T-helper 2 cell (primary cell): ENCODE measurements at places on chromosomes 3 and 15.

DNA sequence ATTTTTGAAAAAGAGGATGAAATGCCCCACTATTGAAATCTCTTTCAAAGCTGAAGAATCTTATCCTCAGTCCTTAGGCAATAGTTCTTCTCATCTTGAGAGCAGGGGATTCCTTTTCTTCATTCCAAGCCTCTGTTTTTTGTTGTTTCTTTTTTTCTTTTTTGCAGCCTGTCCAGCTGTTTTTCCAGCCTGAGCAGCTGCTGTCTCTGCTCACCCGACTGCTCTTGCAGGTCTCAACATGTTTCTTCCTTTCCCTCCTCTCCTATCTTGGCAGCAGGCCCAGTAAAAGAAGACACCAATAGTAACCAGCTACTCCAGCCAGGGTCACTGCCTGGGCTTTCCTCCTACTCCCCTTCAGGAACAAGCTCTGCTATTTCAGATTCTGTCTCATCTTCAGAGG lies 23.8 kb downstream of the MEX3B start:
- no peak for DNase-seq

DNA sequence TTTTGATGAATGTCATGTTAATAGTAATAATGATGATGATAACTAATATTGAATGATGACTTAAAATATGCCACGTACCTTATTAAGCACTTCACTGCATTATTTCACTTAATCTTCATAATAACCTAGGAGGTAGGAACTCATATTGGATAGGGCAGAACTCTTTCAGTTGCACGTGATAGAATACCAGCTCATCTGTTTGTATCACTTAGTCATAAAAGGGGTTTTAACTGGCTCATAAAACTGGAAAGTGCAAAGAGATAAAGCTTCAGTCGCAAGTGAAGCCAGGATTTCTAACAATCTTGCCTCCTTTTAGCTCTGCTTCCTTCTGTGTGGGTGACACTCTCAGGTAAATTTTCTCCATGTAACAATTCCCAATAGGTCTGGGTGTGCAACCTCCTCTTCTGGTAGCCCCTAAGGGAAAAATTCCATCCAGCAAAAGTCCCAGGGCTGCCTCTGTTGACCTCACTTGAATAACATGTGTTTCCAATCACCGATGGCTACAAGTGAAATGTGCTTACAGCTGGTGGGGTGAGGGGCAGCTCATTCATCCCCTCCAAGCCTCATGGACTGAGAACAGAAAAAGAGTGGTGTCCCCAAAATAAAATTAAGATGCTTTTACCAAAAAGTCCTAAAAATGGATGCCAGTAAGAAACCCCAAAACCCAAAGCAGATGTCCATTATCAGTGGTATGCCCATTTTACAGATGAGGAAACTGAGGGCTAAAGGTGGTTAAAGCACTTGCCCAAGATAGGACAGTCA lies 9.3 kb downstream of the GXYLT2 start:
- no peak for DNase-seq

- DNase-seq: no peak
These were observed 151.6 kb downstream of the TMCO5A start for GRCh38 chr15:38085931-38086568.

- DNase-seq: no peak
These were observed 424.3 kb upstream of the TPRG1 start for GRCh38 chr3:188747489-188747888.

- no peak for DNase-seq
These were observed 278.3 kb upstream of the WNT5A start for GRCh38 chr3:55765398-55765797.

- DNase-seq: no peak
These were observed 169.9 kb downstream of the MECOM start for GRCh38 chr3:169493521-169494141.

DNA sequence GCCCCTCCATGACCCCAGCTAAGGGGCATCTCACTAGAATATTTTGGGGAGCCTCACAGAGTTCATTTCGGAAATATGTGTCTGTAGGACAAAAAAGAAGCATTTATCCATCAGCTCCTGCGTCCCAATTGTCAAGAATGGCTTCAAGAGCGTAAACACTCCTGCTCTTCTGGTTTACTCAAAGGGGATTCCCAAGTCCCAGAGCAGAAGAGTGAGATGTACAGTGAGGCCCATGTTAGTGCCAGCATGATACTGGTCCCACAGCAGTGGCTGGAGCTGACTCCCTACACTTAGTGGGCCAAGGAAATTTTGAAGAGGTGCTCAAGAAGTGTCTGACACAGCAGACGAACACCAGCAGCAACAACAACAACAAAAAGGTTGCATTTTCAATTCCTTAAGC lies 34.9 kb upstream of the ARL8B start:
- no peak for DNase-seq

DNA sequence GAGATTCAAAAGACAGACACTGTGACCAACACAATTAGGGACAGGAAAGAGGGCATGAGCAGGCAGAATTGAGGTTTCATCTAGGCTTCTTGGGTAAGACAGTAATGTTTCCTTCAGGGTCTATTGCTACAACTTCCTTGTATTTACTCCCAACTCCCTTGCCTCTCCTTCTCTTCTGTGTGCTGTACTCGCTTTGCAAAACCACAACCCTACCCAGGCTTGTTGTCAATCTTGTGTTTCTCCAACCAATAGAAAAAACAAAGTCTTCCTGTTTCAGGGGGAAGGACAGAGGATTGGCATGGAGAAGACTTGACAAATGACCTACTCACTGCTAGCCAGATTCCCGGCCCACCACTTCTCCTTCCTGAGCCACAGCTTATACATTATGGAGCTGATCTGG lies 36.3 kb upstream of the MASP1 start:
- no peak for DNase-seq

- DNase-seq: no peak
These were observed 107.0 kb upstream of the SPRED1 start for GRCh38 chr15:38145651-38146111.

- no peak for DNase-seq
These were observed 642.7 kb upstream of the AGTR1 start for GRCh38 chr3:148054999-148055398.

- no peak for DNase-seq
These were observed 1.8 kb upstream of the CTDSPL start for GRCh38 chr3:37859908-37860199.

DNA sequence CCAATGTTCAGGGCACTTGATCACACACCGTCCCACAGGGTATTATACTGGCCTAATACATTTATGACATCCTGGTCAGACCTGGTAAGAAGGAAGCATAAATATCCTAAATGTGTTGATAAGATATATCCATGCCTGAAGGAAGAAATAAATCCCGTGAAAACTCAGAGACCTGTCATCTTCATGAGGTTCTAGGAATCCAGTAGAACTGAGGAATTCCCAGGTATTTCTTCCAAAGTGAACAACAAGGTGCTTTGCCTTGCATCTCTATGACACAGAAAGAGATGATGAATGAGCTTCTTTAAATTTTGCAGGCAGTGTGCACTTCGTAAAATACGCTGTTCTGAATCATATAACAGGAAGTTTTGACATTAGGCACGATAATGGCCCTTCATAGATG lies 78.1 kb upstream of the VGLL3 start:
- DNase-seq: no peak

DNA sequence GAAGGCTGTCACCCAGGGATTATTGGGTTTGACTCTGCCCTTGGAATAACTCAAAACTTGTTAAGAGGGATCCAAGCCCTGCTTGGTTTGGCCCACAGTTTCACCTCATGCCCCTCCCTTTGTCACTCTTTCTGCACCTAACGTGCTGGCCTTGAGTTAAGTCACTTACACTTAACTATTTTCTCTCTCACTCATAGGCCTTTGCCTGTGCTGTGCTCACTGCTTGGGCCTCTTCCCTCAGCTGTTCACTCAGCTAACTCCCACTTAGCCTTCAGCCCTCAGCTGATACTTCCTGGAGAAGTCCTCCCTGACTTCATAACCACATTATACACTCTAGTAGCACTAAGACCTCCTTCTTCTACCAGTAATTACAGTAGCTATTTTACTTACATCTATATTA lies 133.3 kb downstream of the CMSS1 start:
- DNase-seq: no peak

DNA sequence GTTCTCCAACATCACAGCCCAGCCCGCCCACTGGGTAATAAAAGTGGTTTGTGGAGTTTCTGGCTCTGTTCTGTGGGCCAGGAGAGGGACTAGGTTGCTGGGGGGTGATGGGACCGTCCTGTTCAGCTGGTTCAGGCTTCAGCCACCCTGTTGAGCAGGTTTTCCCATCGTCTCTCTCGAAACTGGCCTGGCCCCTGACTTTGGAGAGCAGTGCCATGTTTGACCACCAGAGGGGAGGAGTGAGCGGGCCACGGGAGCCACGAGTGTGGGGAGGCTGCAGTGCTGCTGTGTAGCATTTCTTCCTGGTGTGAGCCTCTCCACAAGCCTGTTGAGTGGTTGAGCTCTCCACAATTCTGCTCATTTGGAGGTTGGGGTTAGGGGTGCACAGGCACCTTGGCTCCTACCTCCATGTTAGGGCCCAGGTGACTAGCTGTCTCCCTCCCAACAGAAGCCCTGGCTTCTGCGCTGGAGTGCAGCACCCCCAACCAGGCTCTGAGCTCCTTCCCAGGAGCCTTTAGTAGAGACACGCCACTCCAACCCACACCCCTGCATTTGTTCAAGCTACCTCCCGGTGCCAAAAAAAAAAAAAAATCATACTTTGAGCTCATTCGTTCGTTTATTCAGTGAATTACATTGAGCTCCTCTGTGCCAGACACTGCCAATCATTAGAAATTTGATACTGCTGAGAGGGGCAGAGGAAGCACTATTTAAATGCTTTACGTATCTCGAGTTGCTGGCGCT lies 13.9 kb downstream of the SPINT1 start:
- DNase-seq: peak; percentile 76

GRCh38 chr3:194095464-194095863 lies 40.5 kb upstream of the HES1 start:
- no peak for DNase-seq

GRCh38 chr15:90219421-90220141 lies 14.2 kb downstream of the CIB1 start:
- peak; percentile 42 for DNase-seq

- no peak for DNase-seq
These were observed 39.7 kb upstream of the PLOD2 start for GRCh38 chr3:146200461-146201220.

GRCh38 chr3:13110678-13111116 lies 37.5 kb upstream of the IQSEC1 start:
- DNase-seq: no peak

- DNase-seq: no peak
These were observed 49.6 kb upstream of the ST8SIA2 start for GRCh38 chr15:92343924-92344643.

DNA sequence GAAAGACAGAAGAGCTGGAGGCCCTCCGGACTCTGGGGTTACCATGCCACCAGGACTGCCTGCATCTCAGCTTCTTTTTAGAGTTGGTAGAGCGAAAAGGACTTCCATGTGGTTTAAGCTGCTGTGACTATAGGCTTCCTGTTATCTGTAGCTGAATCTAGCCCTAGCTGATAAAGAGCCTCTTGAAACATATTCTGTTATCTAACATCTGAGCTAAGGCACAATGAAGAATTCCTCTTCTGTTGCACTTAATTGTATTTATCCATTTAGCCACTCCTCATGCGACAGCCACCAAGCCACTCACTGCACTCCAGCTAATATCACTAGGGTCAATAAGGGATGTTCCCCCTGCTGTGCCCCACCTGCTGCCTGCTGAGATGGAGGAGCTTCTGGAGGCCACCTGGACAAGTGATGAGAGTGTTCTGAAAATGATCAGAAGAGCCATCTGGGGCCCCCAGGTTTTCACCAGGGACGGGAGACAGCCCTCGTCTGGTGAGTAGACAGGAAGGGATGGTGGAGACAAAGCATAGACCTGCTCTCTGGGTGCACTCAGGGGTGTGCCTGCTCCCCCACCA lies 94.6 kb upstream of the PLXNA1 start:
- no peak for DNase-seq

GRCh38 chr3:5004319-5005152 lies 25.3 kb downstream of the BHLHE40 start:
- DNase-seq: no peak

DNA sequence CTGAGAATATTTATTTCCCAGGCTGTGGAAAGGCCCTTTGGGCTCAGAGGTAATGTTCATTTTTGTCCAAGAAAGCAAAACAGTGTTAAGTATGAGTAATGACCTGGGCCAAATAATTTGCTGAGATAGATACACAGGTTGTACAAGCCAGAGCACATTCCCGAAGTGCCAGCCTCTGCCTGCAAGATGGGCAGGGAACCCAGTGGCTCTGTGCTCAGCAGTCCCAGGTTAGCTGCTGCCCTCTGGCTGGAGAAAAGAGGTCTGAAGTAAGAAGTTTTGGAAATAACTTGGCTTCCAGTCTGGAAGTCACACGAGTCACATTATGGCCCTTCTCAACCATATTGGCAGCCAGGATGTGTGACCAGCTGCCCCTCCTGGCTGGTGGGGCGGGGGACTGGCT lies 20.2 kb downstream of the MYZAP start:
- no peak for DNase-seq

GRCh38 chr3:171159024-171159821 lies 132.7 kb upstream of the SLC2A2 start:
- DNase-seq: no peak

- no peak for DNase-seq
These were observed 12.4 kb downstream of the VIPR1 start for GRCh38 chr3:42514876-42515275.

- no peak for DNase-seq
These were observed 61.3 kb downstream of the CORO2B start for GRCh38 chr15:68639926-68640600.

- DNase-seq: no peak
These were observed 138.8 kb upstream of the HACD2 start for GRCh38 chr3:123723522-123724168.

GRCh38 chr3:184821034-184821433 lies 9.1 kb downstream of the VPS8 start:
- no peak for DNase-seq
